ENCODE measurements at places on chromosomes 4 and X.

- DNase-seq = no peak
Observed at GRCh38 chrX:20412871-20413486, 146.3 kb upstream of the RPS6KA3 start.

GRCh38 chrX:103877571-103877970, 45.5 kb upstream of the RAB9B start:
- no peak for DNase-seq

- DNase-seq = no peak
Observed at GRCh38 chrX:70171624-70172023, 5.7 kb upstream of the DGAT2L6 start.

DNA sequence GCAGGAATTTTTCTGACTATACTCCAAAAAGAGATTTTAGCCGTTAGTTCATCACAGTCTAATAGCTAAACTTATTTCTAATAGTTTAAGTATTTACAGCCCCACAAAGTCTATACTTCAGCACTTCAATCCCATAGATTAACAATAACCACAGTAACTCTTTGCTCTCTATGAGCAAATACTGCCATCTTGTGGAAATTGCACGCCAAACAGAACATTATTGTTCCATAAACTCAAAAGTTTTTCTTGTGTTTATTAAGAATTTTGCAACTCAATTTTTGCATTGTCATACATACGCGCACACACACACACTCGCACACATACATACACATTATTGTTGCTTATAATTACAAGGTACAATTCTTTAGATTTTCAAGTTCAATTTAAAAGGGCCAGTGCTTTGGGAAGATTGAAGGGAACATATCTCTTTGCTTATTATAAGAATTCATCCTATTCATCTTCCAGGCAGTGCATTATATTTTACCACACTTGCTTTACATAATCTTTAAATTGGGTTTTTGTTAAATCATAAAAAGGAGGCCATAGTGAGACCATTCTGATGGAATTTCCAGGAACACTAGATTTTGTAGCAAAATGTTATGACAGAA, 63.8 kb upstream of the ATOH1 start:
- peak; percentile 67 for DNase-seq

DNA sequence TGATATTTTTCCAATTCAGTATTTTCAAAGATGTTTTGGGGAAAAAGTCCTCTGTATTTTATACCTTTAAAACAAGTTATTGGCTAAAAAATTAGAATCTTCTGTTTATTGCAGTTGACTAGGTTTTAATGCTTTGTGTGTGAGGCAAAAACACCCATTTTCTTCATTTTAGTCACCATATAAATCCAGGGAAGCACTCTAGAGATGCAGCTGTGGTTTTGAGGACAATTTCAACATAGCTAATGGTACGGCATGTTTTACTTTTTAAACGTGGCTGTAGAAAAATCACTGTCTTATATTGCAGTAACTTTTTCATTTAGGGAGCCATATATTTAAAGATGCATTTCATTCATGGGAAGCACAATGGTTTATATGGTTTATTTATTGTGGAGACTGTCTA, 129.1 kb upstream of the PITX2 start:
- no peak for DNase-seq

DNA sequence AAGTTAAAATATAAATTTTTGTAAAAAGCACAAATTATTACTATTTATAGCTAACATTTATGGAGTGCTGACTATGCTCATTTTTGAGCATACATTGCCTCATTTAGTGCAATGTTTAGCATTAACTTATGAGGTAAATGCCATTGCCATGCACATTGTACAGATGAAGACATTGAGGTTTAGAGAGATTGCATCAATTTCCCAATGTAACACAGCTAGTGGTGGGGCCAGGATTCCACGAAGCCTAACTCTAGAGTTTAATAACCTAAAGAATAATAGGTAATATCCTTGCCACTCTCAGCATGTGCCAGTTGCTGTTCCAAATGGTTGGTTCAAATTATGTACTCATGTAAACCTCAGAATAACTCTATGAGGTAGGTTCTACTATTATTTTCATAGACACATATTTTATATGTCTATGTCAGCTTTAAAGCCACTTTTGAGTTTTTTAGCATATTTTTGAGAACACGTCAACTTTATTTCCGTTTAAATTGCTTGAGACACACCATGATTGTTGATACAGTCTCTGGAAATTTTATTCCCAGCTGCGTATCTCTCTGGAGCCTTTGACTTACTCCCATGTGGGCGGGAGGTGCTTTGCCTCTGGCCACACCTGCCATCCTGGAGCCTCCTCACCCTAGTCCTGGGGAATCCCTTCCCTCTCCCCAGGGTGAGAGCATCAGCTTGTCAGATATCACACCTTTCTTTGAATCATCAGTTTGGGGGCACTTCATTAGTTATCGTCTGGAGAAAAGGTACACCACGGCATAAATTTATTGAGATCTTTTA, 10.8 kb upstream of the ADH1A start:
- DNase-seq = peak; percentile 67

DNA sequence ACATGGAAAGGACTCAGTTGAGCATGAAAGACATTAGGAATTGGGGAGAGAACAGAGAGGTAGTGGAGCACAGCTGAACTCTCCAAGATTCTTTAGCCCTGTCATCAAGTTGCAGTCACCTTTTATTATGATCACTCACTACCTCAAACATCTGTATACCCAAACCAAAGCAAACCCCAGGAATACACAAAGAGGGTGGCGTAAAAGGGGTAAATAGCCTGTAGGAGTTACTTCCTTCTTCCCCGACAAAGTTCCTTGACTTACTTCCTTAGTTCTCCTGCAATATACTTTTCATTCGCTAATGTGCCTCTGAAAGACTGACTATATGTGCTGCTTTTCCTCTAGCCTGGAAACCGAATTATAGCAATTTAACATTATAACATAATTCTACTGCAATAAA, 159.9 kb downstream of the SPRY1 start:
- no peak for DNase-seq

- no peak for DNase-seq
Observed at GRCh38 chrX:126550816-126551215, 1.8 kb downstream of the DCAF12L1 start.

- no peak for DNase-seq
Observed at GRCh38 chr4:88775529-88775928, 77.9 kb upstream of the NAP1L5 start.

- DNase-seq = peak; percentile 29
Observed at GRCh38 chrX:120428309-120428708, 40.8 kb downstream of the LAMP2 start.

- no peak for DNase-seq
Observed at GRCh38 chr4:106985830-106986229, 50.3 kb downstream of the DKK2 start.

DNA sequence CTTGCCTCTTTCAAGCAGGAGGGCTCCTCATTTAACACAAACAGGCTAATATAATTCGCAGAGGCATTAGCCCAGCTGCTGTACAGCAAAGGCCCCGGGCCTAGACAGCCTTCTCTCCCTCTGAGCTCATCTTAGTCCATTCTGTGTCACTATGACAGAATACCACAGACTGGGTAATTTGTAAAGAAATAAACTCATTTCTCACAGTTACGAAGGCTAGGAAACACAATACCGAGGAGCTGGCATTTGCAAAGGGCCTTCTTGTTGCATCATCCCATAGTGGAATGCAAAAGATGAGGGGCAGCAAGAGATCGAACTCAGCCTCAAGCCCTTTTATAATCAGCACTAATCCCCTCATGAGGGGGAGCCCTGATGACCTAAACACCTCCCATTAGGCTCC, 48.5 kb downstream of the TSPAN5 start:
- peak; percentile 48 for DNase-seq
